ENCODE measurements at places on chromosomes 2 and 18. TPM values are rescaled to one million over a fixed set of nuclear protein-coding genes. Genes with fewer than 3 reads are reported as not detected.
A peak's percentile ranks its signal among the peaks of the same experiment; 100 is the strongest.

Gene GREB1L
- 3.8 TPM for total RNA-seq

GRCh38 chr2:143575340-143575739 lies 446.1 kb downstream of the ARHGAP15 start:
- peak; percentile 7 for DNase-seq
- H3K4me1 ChIP-seq, result no peaks in the 10 kb centered on the region
- no peaks in the 10 kb centered on the region for H3K36me3 ChIP-seq
- H3K27me3 ChIP-seq, result no peaks in the 10 kb centered on the region
- H3K4me3 ChIP-seq, result no peak overlapping the region
- no peak overlapping the region for H3K27ac ChIP-seq

Gene RSAD2
- total RNA-seq, result 37.2 TPM

GRCh38 chr2:202736826-202737225 lies 102.1 kb downstream of the FAM117B start:
- no peak overlapping the region for H3K4me3 ChIP-seq
- no peak for DNase-seq
- no peak overlapping the region for H3K27ac ChIP-seq

DNA sequence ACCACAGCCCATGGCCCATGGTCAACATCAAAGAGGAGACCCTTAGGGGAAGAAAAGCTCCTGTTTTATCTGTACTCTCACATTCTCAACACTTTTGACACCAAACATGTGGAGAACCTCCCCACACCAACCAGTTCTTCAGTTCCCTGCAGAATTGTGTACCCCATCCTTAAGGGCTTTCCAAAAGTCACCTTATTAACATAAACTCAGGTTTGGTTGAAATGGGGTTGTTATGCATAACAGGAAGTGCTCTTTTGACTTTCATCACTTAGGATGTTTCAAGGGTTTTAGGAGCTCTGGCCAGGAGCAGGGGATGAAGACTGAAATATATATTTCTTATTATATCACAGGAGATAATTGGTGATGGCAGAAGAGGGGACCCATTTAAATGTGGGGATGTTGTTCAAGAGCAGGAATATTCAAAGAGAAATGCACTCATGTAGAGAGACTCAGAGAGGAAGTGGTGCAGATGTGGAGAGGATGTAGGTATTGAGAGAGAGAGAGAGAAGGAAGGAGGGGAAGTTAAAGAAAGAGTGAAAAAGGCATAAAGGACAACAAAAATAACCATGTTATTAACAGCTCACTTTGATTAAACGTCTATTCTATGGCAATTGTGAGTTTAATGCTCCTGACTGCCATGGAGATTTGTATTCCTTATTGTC lies 35.2 kb downstream of the SP140L start:
- H3K36me3 ChIP-seq, result peaks cover 3% of the 10 kb centered on the region
- H3K4me1 ChIP-seq, result peaks cover 8% of the 10 kb centered on the region
- DNase-seq, result no peak
- no peak overlapping the region for H3K4me3 ChIP-seq
- no peaks in the 10 kb centered on the region for H3K27me3 ChIP-seq
- no peak overlapping the region for H3K27ac ChIP-seq

GRCh38 chr18:55875371-55875901 lies 287.4 kb upstream of the TCF4 start:
- H3K36me3 ChIP-seq, result no peaks in the 10 kb centered on the region
- H3K4me1 ChIP-seq, result no peaks in the 10 kb centered on the region
- H3K27me3 ChIP-seq, result no peaks in the 10 kb centered on the region
- no peak for DNase-seq
- no peak overlapping the region for H3K27ac ChIP-seq

DNA sequence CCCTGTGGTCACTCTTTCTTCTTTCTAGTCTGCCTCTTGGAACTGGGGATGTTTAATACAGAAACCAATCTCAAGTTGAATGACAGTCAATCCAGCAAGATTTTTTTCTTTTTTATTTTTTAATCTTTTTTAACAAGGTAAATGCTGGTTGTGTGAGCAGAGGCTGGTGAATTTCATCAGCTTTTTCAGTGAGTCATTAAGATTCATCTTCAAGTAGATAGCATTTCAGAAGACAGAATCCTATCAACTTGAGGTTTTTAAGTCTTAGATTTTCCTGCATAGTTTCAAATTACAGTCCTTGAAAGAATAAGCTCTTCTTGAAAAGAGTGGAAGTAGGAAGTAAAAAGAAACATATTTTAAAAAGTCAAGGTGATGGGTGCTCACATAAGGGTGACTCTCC lies 12.4 kb downstream of the SLC8A1 start:
- H3K27ac ChIP-seq, result no peak overlapping the region
- no peak for DNase-seq
- H3K27me3 ChIP-seq, result no peaks in the 10 kb centered on the region
- H3K36me3 ChIP-seq, result no peaks in the 10 kb centered on the region
- no peak overlapping the region for H3K4me3 ChIP-seq

DNA sequence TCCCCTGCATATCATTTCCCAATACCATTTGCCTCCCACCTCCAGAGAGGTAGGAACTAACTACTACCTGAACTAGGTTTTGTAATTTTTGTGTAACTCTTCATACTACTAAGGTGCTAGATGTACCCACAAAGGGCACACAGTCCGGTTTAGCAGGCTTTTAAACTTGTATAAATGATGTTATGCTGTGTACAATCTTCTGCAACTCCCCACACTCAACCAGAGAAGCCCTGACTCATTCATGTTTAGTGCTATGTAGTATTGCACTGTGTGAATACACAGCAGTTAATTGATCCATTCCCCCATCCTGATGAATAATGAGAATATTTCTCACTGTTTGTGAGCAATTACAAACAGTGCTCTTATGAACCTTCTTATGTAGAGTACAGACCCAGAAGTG lies 285.6 kb downstream of the SMAD2 start:
- no peaks in the 10 kb centered on the region for H3K36me3 ChIP-seq
- no peaks in the 10 kb centered on the region for H3K4me1 ChIP-seq
- H3K4me3 ChIP-seq, result no peak overlapping the region
- peaks cover 40% of the 10 kb centered on the region for H3K27me3 ChIP-seq

DNA sequence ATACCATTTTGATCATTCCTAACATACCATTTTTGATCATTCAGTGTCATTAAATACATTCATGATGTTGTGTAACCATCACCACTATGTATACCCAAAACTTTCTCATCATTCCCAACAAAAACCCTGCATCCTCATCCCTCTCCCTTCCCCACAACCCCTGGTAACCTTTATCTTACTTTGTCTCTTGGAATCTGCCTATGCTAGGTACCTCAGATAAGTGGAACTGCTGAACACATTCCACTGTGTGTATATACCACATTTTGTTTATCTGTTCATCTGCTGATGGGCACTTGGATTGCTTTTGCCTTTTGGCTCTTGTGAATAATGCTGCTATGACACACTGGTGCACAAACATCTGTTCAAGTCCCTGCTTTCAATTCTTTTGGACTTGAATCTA lies 83.8 kb upstream of the TFCP2L1 start:
- DNase-seq, result no peak
- H3K27me3 ChIP-seq, result no peaks in the 10 kb centered on the region
- H3K36me3 ChIP-seq, result peaks cover 25% of the 10 kb centered on the region
- H3K27ac ChIP-seq, result no peak overlapping the region
- no peaks in the 10 kb centered on the region for H3K4me1 ChIP-seq

Gene CNTNAP5
- not detected for total RNA-seq

DNA sequence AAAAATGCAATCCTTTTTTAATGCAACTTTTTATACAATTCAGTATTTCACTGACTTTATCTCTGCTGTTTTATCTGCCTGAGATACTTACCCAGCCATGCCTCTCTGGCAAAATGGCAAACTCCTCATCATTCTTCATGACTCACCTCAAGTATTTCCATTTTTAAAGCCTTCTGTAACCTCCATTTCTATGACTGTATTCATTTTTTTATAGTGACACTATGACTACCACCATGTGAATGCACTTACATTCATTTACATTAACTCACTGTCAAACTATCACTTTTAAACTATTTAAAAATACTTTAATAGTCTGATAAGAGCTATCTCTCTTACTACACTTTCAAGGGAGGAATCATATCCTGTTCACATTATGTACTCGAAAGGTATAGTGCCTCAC lies 99.4 kb upstream of the SCN7A start:
- no peak overlapping the region for H3K4me3 ChIP-seq
- no peak for DNase-seq
- H3K27me3 ChIP-seq, result no peaks in the 10 kb centered on the region
- H3K4me1 ChIP-seq, result no peaks in the 10 kb centered on the region

DNA sequence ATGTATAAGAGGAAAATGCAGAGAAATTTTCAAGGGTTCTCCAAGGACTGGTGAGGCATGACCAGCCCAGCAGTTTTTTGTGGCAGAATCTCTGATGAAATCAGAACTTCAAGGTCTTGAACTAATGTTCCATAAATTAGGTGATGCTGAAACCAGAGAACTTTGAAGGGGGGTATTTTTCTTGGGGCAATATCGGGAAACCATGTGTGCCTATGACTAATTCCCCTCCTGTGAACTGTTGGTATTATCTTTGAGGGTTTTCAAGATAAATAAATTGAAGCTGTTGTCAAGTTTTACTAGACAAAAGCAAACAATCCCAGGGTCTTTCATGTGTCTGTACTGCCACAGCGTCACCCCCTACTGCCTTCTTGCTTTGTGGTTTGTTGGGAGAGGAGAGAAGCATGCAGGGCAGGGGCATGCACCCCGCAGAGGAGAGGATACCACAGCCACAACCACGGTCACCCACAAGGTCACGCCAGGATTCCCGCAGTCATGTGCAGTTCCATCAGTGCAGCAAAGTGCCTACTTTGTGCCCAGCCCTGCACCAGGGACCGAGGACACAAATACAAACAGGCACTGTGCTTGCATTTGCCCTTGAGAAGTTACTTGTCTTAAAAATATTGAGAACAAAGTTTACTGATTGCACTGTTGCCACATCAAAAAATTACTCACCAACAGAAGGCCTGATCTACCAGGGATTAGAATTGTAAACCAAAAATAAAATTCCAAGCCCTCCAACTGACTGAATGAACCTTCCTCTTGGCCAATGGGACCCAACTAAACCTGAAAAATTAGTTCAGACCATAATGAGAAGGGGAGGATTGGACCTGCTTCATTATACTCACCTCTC lies 413.3 kb upstream of the TRIB2 start:
- H3K4me3 ChIP-seq, result no peak overlapping the region
- H3K27me3 ChIP-seq, result no peaks in the 10 kb centered on the region
- no peaks in the 10 kb centered on the region for H3K4me1 ChIP-seq

Gene SIX3
- not detected for total RNA-seq

Gene FAM228A
- not detected for total RNA-seq

Gene PSMD14
- total RNA-seq, result 97.4 TPM

- H3K4me1 ChIP-seq, result no peaks in the 10 kb centered on the region
- DNase-seq, result no peak
- H3K27me3 ChIP-seq, result peaks cover 54% of the 10 kb centered on the region
- H3K4me3 ChIP-seq, result no peak overlapping the region
These were observed 48.6 kb downstream of the EMILIN2 start for GRCh38 chr18:2895391-2895790.

DNA sequence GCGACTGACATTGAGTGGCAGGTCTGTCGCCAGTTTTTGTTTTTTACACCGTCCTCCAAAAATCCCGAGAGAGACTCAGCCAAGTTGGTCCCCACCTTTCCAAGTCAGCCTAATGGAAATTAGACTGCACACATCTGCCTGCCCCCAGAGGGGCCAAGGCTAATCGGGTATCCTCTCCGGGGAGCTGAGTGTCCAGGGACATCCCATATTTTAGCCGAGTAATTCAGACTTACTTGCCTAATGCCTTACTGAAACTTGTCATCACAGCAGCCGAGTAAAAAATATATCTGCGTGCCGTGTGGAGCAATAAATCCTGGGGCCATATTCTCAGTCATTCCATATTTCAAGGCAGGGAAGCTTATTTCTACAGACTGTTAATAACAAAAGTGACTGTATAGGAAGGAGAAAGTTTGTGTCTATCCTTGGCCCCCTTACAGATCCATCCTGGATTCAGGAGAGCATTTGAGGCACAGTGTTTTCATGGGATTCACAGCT lies 38.9 kb upstream of the NRP2 start:
- DNase-seq, result no peak
- H3K4me1 ChIP-seq, result peaks cover 10% of the 10 kb centered on the region
- H3K4me3 ChIP-seq, result no peak overlapping the region
- no peaks in the 10 kb centered on the region for H3K36me3 ChIP-seq

Gene GPR39
- 24.1 TPM for total RNA-seq

GRCh38 chr2:60707750-60708371 lies 48.2 kb upstream of the PAPOLG start:
- no peaks in the 10 kb centered on the region for H3K27me3 ChIP-seq
- no peak for DNase-seq
- no peak overlapping the region for H3K4me3 ChIP-seq
- H3K36me3 ChIP-seq, result no peaks in the 10 kb centered on the region
- H3K27ac ChIP-seq, result no peak overlapping the region

Gene NCK2
- 88.6 TPM for total RNA-seq

DNA sequence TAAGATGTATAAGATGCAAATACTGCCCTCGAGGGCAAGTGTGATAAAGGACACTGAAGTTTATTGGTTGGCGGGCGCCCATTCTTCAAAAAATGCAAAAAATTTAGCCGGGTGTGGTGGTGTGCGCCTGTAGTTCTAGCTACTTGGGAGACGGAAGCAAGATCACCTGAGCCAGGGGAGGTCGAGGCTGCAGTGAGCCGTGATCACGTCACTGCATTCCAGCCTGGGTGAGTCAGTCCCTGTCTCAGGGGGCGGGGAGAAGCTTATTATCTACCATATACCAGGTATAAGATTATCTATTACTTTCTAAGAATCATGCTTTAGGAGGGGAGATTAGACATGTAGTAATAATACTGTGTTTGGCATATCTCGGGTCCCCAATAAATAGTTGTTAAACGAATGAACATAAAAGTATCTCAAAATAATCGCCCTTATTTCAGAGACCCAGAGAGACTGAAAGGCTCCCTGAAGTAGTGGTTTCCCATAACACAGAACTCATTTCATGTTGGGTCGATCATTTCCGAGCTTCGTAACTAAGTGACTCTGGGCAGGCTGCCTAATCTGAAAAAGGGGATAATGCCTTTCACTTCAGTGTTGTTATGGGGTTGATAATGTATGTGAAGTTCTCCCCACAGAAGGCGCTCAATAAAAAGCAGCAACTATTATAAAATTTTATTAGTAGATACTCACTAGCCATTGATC lies 1.2 kb upstream of the SELENOI start:
- DNase-seq, result peak; percentile 68
- H3K36me3 ChIP-seq, result peaks cover 58% of the 10 kb centered on the region
- peaks cover 44% of the 10 kb centered on the region for H3K4me1 ChIP-seq

GRCh38 chr18:36064027-36064808 lies 3.1 kb downstream of the RPRD1A start:
- DNase-seq, result no peak
- peaks cover 17% of the 10 kb centered on the region for H3K4me1 ChIP-seq
- peaks cover 21% of the 10 kb centered on the region for H3K36me3 ChIP-seq
- H3K27ac ChIP-seq, result no peak overlapping the region
- H3K4me3 ChIP-seq, result no peak overlapping the region

- peaks cover 30% of the 10 kb centered on the region for H3K27me3 ChIP-seq
- H3K27ac ChIP-seq, result no peak overlapping the region
- no peaks in the 10 kb centered on the region for H3K4me1 ChIP-seq
- no peak for DNase-seq
- H3K4me3 ChIP-seq, result no peak overlapping the region
These were observed 107.8 kb upstream of the DAPL1 start for GRCh38 chr2:158687315-158687714.

GRCh38 chr2:45918463-45919159 lies 267.1 kb downstream of the PRKCE start:
- no peak overlapping the region for H3K4me3 ChIP-seq
- H3K4me1 ChIP-seq, result no peaks in the 10 kb centered on the region
- H3K36me3 ChIP-seq, result no peaks in the 10 kb centered on the region
- no peaks in the 10 kb centered on the region for H3K27me3 ChIP-seq
- DNase-seq, result no peak

- H3K27ac ChIP-seq, result no peak overlapping the region
- H3K36me3 ChIP-seq, result no peaks in the 10 kb centered on the region
- no peaks in the 10 kb centered on the region for H3K4me1 ChIP-seq
These were observed 330.6 kb upstream of the PIK3C3 start for GRCh38 chr18:41624460-41624859.

GRCh38 chr2:66689456-66690051 lies 254.6 kb downstream of the MEIS1 start:
- no peak overlapping the region for H3K27ac ChIP-seq
- no peak overlapping the region for H3K4me3 ChIP-seq
